ENCODE measurements at places on chromosomes 7 and 10.

DNA sequence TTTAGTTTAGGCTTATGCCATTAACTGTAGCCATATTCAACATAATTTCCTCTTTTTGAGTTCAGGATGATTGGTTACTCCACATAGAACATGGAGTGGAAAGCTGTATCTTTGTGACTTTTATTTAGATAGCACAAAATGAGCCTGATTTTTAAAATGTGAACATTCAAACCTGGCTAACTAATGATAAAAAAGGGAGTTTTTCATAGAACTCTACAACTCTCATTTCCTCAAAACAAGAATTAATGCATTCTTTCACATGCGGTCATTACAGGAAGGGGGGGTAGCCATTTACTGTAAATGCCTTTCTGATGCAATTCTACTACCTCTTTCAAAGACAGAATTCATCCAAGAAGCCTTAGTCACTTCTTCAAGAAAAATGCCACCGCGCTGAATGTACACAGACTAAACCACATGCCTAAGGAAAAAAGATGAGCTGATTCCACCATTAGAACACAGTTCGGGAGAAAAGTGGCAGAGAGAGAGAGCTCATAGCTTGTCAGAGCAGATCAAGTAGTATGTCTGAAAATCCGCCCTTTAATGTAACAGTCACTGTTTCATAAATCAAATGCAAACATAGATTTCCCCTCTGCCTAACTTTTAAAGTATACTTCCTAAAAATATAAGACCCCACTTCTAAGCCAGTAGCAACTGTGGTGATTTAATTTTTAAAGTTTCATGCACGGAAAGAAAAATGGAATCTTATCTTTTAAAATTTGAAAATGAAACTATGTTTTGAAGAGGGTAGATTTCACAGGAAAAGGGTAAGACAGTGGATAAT lies 226.4 kb upstream of the KLF14 start:
- ATAC-seq = peak; percentile 74

DNA sequence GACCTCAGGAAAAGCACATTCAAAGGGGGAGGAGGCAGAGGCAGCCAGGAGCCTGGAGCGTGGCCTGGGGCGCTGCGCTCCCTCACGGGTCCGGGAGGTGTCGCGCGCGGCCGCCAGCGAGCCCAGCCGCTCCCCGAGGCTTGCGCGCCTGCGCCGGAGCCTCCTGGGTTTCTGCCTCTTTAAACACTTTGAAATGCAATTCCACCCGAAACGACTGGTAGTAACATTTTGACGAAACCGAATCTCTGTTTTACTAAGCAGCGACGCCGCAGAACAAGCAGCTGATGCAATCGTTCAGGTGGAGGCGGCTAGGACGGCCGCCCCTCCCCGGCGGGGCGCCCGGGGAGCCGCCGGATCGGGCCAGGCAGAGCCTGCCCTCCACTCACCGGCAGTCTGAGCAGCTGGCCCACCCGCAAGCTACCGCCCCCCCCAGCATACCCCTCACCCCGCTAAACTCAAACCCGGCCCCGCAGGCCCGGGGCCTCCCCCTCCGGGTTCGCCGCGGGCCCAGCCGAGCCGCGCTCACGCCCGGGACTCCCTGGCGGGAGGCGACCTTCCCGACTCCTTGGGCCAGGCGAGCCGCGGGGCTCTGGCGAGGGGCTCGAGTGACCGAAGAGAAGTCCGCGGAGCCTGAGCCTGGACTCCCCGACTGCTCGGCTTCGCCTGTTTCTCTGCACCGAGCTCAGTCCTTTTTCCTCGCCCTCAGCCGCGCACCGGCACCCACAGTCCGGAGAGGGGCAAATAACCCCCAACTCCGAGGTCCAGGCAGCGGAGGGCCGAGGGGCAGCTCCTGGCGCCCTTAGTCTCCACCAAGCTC lies 3.2 kb downstream of the MKX start:
- ATAC-seq = peak; percentile 90

GRCh38 chr7:130356121-130356875 lies 11.7 kb downstream of the CPA5 start:
- ATAC-seq = no peak

- ATAC-seq = no peak
These were observed 219.3 kb downstream of the SKAP2 start for GRCh38 chr7:26645121-26645520.

- ATAC-seq = no peak
These were observed 91.3 kb downstream of the KIAA1549 start for GRCh38 chr7:138889582-138890498.

- ATAC-seq = no peak
These were observed 38.3 kb downstream of the AKR1B1 start for GRCh38 chr7:134420424-134421125.

DNA sequence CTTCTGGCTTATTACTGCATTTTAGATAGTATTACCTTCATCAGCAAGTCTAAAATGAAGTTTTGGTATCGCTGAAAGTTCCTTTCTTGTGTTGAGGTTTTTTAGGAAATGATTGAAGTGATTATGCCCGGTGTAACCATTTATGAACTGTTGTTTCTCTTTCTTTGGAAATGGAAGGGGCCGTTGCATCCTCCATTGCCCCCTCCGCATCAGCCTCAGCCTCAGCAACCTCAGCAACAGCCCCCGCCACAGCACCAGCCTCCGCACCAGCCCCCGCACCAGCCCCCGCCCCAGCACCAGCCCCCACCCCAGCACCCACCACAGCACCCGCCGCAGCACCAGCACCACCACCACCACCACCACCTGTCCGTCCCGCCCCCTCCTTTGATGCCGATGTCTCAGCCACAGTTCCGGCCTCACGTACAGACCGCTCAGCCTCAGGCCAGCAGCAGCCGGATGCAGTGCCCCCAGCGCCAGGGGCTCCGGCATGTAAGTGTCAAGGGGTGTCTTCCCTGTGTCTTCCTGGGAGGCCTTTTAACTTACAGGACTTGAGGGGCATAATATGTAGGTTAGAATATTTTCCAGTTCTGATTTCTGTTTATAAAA lies 72.6 kb downstream of the SHH start:
- no peak for ATAC-seq

DNA sequence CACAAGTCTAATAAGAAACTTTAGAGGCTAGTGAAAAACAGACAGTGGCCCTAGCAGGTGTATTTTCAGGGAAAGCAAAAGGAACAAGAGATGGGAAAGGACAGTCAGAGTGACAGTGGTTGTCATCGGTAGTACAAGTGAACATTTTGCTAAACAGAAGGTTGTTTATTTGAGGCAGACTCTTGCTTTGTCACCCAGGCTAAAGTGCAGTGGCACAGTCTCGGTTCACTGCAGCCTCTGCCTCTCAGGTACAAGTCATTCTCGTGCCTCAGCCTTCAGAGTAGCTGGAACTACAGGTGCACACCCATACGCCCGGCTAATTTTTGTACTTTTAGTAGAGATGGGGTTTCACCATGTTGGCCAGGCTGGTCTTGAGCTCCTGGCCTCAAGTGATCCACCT lies 195.8 kb downstream of the RELN start:
- no peak for ATAC-seq

GRCh38 chr7:684416-684815 lies 42.1 kb upstream of the DNAAF5 start:
- ATAC-seq = no peak

DNA sequence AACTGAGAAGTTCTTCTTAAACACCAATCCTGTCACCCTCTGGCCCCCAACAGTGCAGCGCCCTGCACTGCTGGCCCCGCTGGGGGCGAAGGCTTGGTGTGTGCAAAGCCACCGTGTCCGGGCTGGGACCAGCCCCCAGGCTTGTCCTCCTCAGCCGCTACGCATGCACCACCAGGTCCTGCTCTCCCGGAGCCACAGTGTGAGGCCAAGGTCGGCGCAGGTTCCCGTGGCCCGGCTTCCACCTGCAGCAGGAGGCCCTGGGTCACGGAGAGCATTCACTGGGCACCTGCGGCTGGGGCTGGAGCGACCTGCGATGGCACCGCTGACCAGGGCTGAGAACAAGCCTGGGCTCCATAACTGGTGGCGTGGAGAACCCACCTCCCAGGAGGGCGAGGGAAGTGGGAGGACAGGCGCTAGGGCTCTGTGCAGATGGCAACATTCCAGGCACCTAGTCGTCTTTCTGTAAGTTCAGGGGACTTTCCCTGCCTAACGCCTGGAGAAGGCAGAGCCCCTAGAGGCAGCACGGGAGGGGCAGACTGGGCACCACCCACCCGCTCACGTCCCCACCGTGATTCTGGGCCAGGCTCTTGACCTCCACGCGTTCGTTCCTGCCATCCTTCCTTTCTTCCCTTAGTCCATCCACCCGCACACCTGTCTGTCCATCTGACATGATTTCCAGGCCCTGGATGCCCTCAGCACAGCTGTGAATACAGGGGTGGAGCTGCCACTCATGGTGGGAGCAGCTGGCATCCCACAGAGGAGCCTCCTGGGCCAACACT lies 271.6 kb downstream of the ELFN1 start:
- no peak for ATAC-seq

GRCh38 chr10:70925377-70926225 lies 37.2 kb upstream of the PCBD1 start:
- ATAC-seq = peak; percentile 50

DNA sequence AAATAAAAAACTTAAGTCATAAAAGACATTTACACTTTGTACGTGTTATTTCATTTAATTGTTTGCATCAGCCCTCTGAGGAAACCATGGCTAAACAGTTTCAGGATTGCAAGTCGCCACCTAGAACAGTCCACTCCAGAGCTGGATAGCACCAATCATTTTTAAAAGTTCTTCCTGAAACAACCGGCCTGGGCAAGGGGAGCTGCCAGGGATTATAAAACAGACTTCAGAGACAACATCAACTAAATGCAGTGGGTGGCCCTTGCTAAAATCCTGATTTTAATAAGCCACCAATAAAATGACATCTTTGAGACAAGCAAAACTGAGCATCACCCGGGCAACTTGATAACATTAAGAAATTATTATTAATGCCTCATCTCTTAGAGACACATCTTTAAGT lies 13.5 kb downstream of the DLG5 start:
- no peak for ATAC-seq

DNA sequence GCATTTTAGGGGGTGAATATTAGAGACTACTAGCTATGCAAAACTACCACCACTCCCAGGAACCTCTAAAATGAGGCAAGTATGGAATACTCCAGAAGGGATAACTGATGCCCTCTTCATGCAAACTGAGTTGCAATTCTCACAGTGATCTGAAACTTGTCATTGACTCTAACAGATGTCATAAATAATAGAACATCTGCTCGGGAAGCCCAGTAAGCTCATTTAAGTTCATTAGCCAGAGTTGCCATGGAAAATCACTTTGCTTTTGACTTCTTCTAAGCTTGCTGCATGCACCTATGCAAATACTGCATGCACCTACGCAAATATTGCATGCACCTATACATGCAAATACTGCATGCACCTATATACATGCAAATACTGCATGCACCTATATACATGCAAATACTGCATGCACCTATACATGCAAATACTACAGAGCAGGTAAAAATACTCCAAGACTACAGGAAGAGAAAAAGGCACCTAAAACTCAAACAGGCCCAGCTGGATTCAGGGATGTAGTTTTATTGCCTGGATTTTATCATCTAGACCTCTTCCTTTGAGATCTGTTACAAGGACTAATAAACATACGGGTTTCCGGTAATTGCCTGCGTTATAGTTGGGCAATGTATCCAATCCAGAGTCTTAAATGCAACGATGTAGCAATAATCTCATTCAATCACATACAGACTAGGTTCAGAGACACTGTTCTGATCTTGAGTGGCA lies 1061.1 kb upstream of the AUTS2 start:
- no peak for ATAC-seq

DNA sequence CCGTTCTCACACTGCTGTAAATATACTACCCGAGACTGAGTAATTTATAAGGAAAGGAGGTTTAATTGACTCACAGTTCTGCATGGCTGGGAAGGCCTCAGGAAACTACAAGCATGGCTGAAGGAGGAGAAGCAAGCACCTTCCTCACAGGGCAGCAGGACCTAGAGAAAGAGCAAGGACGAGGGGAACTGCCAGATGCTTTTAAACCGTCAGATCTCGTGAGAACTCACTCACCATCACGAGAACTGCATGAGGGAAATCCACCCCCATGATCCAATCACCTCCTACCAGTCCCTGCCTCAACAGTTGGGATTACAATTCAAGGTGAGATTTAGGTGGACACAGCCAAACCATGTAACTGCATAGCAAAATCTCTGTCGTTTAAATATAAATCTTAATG lies at the start of gene EBLN1:
EBLN1 (minus strand) TSS at position 174 of the 400 bp plus-strand sequence. CDS start 8,032 bp downstream, outside the sequence.
- ATAC-seq = no peak

GRCh38 chr10:86311190-86311589 lies 55.4 kb downstream of the GRID1 start:
- ATAC-seq = no peak

DNA sequence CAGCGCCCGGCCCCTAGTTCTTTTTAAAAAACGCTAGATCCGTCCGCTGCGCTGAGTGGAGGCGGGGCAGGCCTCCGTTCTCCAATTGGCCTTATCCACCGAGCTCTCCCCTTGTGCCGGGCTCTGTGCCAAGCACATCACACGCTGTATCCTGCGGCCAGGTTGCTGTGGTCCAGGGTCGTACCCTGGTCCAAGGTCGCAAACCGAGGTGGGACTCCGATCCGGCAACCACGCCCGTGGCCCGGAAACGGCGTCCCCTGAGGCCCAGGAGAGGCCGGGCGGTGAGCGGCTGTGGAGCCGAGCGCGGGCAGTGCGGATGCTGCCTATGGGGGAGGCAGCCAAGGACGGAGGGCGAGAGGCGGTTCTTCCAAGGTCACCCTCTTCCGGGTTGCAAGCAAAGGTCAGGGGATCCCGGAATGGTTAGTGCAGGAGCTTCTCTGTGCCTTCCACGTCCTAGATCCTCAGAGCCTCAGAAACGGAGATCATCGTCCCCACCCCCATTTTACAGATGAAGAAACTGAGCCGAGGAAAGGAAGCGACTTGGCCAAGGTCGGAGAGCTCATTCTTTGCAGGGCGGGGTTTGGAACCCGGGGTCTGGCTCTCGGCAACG lies 72.4 kb upstream of the LRRC4 start:
- peak; percentile 58 for ATAC-seq

GRCh38 chr7:76262683-76263402 lies 39.6 kb upstream of the HSPB1 start:
- ATAC-seq = peak; percentile 42

GRCh38 chr10:15280462-15280861 lies 90.6 kb downstream of the FAM171A1 start:
- ATAC-seq = no peak

DNA sequence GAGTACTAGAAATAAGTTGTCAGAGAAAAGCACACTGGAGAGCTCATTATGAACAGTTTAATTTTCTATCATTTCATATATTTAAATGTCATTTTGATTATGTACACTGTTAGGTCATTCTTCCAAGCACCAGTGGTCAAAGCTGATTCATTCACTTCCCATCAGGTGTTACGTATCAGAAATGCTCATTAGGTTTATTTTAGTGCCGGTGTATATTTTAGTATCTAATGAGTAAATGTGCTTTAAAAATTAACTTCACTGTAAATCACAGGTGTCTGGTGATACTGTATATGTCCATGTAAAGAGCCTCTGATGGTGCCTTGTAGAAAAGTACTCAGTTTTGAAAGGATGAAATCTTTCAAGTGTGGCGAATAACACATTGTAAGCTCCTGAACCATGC lies 3.5 kb downstream of the DMTF1 start:
- ATAC-seq = no peak

All from stimulated activated memory B cell treated with anti-CD40 and anti-IgM and Interleukin-4, amounts not matched to agents 10 μg/mL and 1 μg/mL and 100 μg/mL, for 72 hours (primary cell).